Fibroblast of pulmonary artery (primary cell): ENCODE measurements at places on chromosomes 12 and 14.
A peak's percentile ranks its signal among the peaks of the same experiment; 100 is the strongest.

- DNase-seq: no peak
Measured at GRCh38 chr14:76958020-76958979, 70.2 kb downstream of the IRF2BPL start.

DNA sequence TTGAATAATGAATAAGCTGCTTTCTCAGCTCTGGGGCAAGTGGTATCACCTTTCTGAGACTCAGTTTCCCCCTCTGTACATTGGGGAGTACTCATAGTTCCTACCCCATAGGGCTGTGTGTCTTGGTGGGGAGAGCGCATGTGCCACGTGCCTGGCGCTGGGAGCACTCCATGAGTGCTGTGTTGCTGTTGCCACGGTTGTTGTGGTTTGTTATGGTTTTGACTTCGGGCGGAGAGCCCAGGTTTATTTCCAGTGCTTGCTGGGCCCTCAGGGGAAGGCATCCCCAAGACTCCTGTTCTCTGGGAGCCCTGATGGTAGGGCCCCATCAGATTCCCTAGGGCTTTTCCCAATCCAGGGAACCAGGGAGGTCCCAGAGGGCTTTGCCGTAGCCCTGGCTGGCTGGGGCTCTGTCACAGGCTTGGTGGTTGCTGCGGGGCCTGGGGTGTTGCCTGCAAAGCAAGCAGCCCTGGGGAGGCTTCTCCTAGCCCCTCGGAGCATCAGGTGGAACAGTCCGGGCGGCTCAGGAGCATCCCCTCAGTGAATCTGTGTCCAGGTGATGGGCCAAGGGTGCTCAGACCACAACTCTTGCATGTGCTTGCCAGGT is 18.6 kb downstream of the SH2B3 start:
- no peak for DNase-seq

DNA sequence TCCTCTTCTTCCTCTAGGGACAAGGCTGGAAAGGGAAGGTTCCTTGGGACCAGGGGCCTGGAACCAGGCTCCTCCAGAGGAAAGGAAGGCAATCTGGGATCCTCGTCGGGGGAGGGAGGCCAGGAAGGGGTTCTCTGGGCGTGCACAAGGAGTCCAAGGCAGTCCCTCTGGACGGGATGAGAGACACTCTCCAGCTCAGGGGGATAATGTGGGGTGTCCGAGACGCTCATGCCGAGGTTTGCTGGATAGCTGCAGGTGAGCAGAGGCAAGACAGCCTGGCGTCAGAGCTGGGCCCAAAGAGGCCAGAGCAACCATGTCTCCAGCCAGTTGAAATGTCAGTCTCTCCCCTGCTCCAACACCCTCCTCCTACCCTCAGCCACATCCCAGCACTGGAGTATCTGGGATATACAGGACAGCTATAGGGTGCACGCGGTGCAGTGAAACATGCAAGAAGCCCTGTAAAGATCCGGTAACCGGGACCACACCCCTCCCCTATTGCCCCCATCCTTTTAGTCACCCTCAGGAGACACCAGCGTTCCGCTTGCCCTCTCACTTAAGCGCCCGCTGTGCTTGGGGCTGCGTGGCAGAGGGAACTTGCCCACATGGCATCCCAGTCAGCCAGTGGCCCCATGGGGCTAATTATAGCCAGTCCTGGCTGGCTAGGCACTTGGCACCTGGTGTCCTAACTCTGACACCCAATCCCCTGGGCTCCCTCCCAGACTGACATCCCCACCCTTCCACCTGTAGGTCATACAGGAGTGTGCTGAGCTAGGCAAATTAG is at the start of gene KLHL33:
Gene KLHL33, minus strand, starts transcription at position 585 of the 781 bp plus-strand sequence. Its CDS starts 355 bp downstream, at position 230.
- no peak for DNase-seq

DNA sequence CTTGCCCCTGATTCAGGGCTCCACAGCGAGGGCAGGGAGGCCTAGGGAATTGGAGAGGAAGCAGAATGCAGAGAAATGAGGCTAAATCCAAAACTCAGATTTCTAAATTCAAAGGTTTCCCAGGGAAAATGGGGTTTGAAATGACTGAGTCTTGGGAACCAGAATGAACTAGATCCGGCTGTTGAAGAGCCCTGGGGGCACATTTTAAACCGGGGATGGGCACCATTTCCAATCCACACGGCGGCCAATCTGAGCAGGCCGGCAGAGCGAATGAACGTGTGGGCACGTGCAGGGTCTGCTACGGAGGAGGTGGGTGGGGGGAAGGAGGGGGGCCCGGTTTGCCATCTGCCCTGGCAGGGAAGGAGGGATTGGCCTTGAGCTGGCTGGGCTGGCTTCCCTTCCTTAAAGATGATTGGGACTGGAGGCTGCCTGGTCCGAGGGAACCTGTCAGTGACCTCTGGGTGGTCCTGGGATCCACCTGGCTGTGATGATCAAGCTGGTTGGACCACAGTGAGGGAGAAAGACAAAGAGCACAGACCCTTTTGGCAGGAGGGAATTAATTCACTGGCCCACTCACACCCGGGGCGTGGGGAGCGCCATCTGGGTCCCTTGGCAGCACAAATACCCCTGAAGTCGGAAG is 161.0 kb downstream of the RBM19 start:
- no peak for DNase-seq

- peak; percentile 62 for DNase-seq
Measured at GRCh38 chr12:3752741-3753486, at the start of gene CRACR2A. Gene CRACR2A (minus strand): TSS chr12:3753109. CDS start chr12:3696999, 56,110 bp downstream.

GRCh38 chr12:3280967-3281366 is 203.8 kb downstream of the TSPAN9 start:
- no peak for DNase-seq

GRCh38 chr14:22555384-22556011 is 33.5 kb downstream of the DAD1 start:
- DNase-seq: no peak

DNA sequence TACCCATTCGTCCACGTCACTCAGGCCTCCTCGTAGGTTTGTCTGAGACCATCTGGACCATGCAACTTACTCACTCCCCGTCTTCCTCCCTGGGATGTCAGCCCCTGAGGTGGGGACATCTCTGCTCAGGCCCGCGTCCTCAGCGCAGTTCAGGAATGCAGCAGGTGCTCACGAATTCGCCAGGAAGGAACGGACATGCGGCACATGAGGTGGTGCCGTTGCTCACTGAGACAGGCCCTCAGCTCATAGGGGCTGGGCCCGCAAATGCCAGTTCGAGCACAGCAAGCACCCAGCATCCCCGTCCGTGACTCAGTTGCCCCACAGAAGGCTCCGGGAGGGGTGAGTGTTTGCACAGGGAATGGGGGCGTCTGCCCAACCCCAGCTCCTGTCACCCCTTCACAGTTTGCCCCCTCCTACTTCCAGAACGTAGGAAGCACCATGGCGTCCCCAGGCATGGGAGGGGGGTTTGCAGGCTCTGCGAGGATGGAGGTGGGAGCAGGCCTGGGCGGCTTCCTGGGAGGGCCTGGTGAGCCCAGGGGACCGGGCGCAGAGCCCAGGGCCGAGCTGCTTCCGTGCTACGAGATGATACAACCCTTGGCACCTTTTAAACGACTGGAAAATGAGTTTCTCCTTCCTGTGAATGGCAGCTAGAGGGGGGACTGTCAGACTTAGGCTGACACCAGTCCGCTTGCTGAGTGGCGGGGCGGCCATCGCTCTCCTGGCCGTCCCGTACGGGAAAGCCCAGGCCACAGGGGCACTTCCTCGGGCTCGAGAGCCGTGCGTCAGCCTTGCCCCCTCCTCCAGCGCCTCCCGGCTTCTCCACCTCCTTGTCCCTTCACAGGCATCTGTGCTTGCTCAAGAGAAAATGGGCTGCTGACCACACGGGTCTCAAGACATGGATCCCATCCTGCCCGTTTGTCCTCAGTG is 6.9 kb downstream of the GALNT9 start:
- DNase-seq: peak; percentile 44

GRCh38 chr12:25020621-25021243 is 71.8 kb upstream of the BCAT1 start:
- DNase-seq: no peak

DNA sequence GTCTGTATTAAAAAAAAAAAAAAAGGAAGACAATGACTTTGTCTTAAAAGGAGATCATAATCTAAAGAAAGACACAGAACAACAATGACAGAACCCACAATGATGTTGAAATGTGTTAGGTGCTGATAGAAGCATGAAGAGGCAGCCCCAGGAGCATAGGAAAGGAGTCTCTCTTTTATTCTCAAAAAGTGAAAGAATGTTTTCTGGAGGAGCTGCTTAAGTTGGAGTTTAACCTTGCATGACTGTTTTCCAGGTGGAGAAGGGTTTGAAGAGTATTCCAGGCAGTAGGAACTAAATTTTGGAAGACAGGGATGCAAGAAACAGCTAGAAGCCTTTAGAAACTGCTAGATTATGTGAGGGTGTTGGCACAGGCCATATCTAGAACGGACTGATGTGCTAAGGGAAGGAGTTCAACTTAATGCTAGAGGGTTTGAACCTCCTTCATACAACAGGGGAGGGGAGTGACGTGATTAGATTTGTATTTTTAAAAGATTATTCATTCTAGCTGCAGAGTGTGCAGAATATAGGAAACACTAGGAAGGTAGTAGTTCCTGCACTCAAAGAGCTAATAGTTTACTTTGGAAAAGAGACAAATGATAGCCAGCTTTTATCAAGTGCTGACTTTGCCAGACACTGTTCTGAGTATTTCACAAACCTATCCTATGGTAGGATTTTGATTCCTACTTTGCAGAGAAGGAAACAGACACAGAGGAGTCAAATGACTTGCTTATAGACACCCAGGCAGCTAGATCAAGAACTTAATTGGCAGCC is 4.6 kb upstream of the RPL6 start:
- DNase-seq: no peak

- no peak for DNase-seq
Measured at GRCh38 chr12:105391231-105391630, 60.7 kb downstream of the C12orf75 start.

GRCh38 chr12:6827437-6827911 is 733 bp upstream of the P3H3 start:
- DNase-seq: peak; percentile 80

GRCh38 chr12:131093604-131093955 is 139.9 kb downstream of the ADGRD1 start:
- no peak for DNase-seq

GRCh38 chr12:131087302-131087818 is 133.7 kb downstream of the ADGRD1 start:
- DNase-seq: no peak

DNA sequence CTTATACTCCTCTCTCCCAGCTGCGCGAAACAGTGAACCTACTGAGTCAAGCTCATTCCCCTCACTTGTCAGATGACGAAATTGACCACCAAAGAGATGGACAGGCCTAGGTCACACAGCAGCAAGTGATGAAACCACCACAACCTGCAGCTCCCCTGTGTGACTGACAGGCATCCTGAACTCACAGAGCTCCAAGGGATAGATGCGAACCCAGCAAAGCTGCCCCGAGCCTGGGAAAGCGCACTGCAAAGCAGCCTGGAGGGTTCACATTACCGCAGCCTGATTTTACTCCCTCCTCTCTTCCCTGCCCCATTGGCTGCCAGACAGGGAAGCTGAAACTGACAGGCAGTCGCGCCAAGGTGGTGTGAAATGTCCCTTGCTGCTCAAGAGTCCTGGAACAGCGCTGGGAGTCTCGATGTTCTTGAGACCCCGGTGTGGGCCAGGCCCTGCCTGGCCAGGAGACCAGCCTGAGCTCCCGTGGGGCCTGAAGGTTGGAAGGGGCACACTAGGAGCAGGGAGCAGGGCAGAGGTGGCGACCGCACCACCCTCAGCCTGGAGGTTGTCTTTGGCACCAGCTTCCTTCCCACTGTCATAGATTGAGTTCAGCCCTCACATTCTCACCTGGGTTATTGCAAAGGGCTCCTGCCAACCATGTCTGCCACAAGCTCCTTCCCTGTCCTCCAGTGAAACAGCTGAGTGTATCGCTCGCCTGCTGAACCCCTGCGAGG is 36.3 kb downstream of the SNRNP35 start:
- DNase-seq: no peak

- no peak for DNase-seq
Measured at GRCh38 chr12:54562750-54563356, 13.5 kb downstream of the PDE1B start.

DNA sequence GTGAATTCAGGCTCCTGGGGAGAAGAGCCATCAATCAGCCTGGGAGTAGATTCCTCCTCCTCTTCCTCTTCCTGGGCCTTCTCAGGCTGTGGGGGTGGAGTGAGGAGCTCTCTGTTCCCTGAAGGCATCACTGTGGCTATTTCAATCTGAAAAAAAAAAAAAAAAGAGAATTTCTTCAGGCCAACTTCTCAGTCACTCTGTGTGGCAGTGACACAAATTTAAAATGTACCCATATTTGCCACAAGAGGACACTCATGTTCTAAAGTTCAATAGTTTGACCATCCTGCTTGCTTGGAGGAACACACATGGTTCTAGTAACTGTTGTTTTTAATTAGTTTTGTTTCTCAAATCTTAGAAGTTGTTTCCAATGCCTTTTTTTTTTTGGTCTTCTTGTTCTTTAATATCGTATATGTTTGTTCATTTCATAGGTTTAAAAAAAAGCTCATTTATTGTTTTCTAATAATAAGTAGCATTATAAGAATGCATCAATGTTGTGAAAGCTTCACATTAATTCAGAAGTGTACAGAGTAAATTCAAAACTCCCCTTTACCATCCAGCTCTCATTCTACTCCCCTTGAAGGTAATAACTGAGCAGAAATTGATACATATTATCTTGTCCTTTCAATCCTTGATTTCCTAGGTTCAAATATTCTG is 23.3 kb upstream of the CCER1 start:
- DNase-seq: peak; percentile 86

DNA sequence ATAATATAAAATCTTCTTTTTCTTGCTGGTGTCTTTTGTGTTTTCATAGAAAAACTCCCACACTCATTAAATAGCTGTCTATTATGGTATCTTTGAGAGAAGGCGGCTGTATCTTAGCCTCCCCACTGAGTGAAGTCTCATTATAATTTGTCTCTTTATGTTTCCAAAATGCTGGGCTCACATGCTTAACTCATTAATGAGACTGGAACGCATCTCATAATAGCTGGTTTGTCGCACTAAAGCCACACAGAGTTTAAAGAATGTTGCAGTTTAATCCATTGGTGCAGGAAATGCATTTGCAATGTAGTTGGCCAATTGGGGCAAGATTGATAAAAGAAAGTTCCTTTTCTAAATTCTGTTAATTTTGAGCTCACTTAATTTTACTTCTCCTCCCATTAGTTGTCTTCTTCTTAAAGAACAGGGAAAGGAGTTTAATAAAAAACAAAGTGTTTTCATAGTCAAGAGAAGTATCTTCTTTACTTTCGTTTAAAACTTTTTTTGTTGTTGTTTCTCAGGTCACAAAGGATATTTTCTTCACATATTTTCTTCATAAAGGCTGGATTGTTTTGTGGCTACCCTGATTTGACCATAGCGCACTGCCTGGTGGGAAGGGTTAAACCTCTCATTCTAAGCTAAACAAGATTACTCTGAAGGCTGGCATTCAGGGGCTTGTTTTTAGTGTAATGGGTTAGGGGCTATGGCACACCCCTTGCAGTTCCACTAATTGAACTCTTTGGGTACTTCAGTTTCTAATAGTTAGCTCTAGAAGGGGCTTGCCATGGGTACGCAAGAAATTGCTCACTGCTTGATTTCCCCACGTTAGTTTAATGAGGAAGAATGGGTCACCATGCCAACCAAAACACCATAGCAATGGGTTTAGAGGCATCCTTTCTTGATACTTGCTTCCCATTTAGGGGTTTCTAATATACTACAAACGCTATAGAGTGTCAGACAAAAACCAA is 197.0 kb downstream of the TMTC2 start:
- no peak for DNase-seq
